ENCODE measurements at places on chromosomes 7 and 10.

DNA sequence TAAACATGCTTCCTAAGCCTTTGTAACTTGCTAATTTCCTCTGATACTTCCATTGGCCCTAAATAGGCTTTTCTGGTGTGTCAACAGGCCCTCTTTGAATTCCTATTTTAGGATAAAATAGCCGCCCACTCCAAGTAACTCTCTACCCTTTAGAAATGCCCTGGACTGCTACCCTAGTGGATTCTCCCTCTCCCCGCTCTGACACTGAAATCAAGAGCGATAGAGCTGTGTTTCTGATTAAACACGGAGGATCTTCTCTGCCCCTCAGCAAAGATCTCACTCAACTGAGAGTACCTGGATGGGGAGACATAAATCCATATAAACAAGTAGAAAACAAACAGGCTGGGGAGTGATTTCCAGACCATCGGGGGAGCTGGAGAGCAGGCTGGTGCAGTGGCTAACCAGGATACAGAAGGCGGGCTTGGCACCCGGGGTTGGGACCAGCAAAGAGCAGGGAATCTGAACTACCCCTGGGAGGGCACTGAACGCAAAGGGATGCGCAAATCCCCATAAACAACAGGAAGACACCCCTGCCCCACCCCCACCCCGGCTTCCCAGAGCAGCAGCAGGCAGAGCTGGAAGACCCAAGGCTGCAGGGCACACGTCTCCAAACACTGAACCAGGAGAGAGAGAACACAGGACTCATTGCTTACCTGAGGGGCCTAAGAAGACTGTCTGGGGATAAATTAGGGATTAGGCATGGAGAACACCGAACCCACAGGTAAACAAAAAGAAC is 2.5 kb downstream of the ASB13 start:
- no peak for DNase-seq

- no peak for DNase-seq
Measured at GRCh38 chr7:116139807-116140206, 70.5 kb upstream of the TES start.

DNA sequence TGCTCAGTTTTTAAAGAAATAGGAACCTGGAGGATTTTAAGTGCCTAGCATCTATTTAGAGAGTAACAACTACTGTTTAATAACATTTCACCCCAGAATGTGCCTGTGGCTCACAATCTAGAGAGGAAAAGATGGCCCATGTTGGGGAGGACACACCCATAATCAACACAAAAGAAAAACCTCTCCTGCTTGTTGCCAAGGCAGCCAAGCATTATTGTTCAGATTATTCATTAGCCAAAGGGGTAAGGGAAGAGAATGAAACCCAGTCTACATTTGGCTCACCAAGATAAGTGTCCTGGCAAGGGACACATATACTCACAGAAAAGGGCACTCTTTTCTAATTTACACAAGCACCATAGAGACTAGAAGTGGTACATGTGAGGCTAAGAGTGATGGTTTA is 17.7 kb upstream of the IFIT1B start:
- no peak for DNase-seq

- DNase-seq, result no peak
Measured at GRCh38 chr7:25329815-25330214, 101.5 kb upstream of the NPVF start.

DNA sequence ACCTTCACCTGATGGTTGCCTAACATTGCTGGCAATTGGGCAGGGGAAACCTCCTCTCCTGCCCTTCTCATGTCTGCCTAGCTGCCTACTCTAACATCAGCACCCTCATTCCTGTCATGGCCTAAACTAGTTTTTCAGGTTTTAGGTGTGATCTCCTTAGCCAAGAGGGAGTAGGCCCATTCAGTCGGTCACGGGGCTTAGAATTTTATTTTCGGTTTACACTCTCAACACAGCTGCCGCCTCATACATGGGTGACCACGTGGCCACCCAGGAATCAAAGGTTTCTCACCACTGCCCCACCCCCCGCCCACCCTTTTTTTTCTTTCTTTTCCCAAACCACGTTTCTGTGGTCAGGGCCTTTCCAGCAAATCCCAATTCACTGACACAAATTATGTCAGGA is 97.2 kb downstream of the RALA start:
- DNase-seq, result no peak

DNA sequence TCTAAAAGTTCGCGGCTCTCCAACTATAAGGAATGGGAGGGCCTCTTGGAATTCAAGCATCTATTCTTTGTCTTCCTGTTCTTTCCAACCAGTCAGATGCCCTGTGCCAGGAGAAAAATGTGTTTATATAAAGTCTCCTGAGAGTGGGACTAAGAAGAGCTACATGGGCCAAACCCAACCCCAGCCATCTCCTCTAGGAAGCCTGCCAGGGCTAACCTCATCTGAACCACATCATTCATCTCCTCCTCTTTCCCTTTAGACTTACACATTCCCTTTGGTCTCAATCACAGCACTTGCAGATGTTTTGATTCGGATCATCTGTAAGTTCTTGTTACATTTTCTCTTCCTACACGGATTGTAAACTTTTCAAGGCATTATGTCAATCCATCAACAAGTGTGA is 62.6 kb downstream of the DOCK4 start:
- no peak for DNase-seq

DNA sequence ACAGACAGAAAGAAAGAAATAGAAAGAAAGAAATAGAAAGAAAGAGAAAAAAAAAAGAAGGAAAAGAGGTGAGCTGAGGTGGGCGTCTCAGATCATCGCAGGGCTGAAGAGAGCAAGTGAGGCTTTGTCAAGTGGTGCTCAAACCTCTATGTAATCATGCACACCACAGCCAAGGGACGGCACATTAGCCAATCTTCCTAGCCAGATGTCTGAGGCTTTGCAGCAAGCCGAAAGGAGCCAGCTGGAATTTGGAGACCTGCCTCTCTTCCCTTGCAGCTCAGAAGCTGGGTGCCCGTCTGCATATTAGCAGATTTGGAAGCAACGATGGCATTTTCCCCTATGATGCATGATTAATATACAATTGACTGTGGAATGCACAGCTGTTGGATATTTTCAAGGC is 52.5 kb downstream of the ADRA2A start:
- DNase-seq, result no peak

GRCh38 chr10:84159076-84159685 is 14.4 kb upstream of the GPR15LG start:
- no peak for DNase-seq

GRCh38 chr7:74028321-74028838 is 407 bp downstream of the ELN start:
- no peak for DNase-seq

DNA sequence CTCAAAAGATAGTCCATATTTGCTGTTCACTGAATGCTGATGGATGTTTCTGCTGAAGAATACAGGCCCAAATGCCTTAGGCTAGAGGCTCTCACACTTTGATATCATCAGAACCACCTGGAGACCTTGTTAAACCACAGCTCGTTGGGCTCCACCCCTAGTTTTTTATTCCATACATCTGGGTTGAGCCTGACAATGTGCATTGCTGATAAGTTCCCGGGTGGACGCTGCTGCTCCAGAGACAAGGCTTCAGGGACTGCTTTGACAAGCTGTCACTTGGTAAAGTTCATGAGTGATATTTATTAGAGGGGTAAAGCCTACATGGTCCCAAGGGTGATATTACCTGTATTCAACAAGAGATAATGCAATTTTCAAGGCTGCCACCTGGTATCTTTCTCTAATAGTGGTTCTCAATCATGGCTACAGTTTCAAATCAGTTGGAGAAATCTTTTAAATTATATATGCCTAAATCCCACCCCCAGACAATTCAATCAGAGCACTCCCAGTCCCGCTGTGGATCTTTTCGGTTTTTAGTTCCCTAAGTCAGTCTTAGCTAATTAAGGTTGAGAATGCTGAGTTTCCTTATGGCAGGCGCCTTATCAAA is 107.1 kb upstream of the GSDME start:
- DNase-seq, result no peak

- no peak for DNase-seq
Measured at GRCh38 chr10:56028298-56029132, 332.5 kb downstream of the ZWINT start.

DNA sequence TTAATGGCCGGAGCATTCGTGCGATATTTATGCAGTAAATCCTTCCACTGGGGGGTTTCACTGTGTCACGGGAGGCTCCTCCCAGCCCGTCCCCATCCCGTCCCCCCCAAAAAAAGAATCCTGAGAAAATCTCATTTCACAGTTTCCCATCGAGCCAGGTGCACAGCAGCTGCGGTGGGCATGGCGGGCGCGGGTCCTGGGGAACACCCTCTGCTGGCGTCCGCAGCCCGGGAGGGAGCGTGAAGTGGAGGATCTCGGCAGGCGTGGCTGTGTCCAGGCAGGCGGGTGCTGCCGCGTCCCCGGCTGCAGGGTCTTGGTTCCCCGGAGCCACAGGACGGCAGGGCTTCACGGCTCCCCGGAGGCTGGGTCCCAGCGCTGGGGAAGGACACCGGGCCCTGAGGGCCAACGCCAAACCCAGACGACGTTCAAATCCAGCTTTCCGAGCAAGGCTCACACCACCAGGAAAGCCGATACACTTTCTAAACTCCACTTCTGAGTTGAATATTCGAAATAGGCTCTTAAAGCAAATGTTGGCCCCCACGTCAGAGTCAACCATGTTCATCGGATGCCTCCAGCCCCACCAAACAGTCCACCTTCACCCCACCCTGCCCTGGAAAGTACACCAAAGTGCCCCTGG is 55.7 kb downstream of the PDGFA start:
- DNase-seq, result no peak

All from HCT116 (cell line).